Epithelial cell of proximal tubule (primary cell): ENCODE measurements at places on chromosomes 16 and 17. TPM values are rescaled to one million over a fixed set of nuclear protein-coding genes. Genes with fewer than 3 reads are reported as not detected.

The ARHGAP23 gene
- 28.4 and 42.3 TPM in 2 replicates for total RNA-seq

DNA sequence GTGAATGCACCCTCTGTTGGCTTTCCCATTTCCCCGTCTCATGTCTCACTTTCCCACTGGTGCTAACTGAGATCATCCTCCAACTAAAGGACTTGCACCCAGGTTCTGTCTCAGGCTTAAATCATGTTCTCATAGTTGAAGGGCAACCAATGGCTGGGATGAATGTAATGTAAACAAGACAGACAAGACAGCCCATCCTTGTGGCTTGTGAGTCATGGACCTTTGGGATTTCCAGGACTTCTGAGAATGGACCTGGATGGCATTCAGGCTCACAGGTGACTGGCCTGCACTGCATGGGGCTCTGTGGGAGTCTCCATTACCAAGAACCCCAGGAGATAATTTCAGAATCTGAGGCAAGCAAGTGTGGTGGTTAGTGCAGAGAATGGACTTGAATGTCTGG lies 347.5 kb downstream of the HAPSTR1 start:
- DNase-seq = peak; percentile 62

- peak; percentile 78 for DNase-seq
These were observed 37.9 kb downstream of the IRF8 start for GRCh38 chr16:85936816-85937215.

- DNase-seq = peak; percentile 76
These were observed at the start of gene NUBP1 for GRCh38 chr16:10743610-10744369. Gene NUBP1, plus strand, starts transcription at chr16:10743842. Its CDS starts 22 bp downstream, at chr16:10743864.

- DNase-seq = no peak
These were observed 3.8 kb downstream of the EVPLL start for GRCh38 chr17:18381158-18381952.

GRCh38 chr16:76577003-76577402 lies 299.8 kb downstream of the CNTNAP4 start:
- no peak for DNase-seq

GRCh38 chr16:53090286-53090590 lies 35.4 kb downstream of the CHD9 start:
- no peak for DNase-seq

- DNase-seq = no peak
These were observed 166.9 kb downstream of the LGALS9B start for GRCh38 chr17:20300436-20300934.
